ENCODE measurements at places on chromosomes 11 and 22.

DNA sequence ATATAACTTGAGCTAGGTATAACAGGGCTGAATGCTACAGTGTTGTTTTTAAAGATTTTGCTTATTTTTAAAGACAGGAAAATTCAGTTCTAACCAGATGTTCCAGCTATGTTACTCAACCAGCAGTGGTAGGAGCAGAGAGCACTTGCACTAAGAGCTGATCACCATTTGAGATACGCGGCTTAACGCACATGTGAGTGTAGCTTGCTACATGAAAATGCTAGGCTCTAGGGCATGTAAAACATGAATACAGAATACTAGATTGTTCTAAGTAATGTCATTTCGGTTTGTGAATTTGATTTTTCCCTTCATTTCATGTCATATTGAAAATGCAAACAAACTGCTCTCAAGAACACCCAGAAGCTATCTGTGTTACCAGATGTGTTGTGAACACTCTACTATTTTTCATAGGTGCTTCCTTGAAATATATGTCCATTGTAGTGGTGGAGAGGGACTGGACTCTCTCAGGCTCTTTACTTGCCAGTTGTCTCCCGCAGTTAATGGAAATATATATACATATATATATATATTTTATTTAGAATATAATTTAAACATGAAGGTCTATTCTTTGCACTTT is 10.8 kb upstream of the TECTA start:
- no peaks in the 10 kb centered on the region for H3K27me3 ChIP-seq
- no peak overlapping the region for H3K27ac ChIP-seq
- H3K36me3 ChIP-seq: no peaks in the 10 kb centered on the region
- H3K4me1 ChIP-seq: no peaks in the 10 kb centered on the region
- no peak overlapping the region for H3K4me3 ChIP-seq

GRCh38 chr11:117562136-117562535 is 234.5 kb downstream of the CEP164 start:
- DNase-seq: no peak
- H3K4me3 ChIP-seq: no peak overlapping the region
- H3K27me3 ChIP-seq: no peaks in the 10 kb centered on the region
- no peaks in the 10 kb centered on the region for H3K36me3 ChIP-seq
- H3K4me1 ChIP-seq: no peaks in the 10 kb centered on the region
- H3K27ac ChIP-seq: no peak overlapping the region

DNA sequence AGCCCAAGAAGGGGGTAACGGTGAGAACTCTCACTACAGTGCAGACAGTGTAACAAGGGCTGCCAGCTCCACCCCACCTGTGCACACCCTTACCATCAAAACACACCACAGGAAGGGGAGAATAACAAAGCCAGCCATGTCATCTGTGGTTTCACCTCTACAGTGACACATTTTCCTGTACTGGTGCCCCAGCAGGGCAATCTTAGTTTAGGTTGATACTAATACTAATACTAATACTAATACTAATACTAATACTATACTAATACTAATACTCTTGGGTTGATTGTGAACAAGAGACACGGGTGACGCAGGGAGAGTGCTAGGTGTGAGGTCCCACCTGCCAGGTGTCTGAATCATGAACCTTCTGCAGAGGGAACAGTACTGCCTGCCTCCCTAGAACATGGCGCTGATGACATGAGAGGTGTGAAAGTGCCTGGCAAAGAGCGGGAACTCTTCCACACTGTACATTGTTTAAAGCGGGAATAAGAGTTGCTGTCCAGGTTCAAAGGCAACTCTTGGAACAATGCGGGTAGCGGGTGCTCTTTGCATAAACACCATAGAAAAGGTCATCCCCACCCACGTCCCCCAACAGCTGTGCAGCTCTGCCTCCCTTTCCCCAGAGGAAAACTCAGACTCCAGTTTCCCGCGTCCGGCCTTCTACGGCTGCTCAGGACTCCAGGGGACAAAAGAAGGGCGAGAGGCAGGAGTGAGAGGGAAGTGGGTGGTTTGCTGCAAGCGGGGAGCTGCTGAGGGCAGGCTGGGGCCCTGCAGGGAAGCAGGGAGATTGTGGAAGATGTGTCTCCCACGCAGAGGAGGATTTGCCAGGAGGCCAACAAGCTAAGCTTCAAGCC is 25.0 kb upstream of the TMPRSS4 start:
- H3K27me3 ChIP-seq: no peaks in the 10 kb centered on the region
- H3K4me3 ChIP-seq: peak overlapping the region; percentile 44
- peak overlapping the region; percentile 29 for H3K27ac ChIP-seq
- H3K4me1 ChIP-seq: peaks cover 63% of the 10 kb centered on the region

DNA sequence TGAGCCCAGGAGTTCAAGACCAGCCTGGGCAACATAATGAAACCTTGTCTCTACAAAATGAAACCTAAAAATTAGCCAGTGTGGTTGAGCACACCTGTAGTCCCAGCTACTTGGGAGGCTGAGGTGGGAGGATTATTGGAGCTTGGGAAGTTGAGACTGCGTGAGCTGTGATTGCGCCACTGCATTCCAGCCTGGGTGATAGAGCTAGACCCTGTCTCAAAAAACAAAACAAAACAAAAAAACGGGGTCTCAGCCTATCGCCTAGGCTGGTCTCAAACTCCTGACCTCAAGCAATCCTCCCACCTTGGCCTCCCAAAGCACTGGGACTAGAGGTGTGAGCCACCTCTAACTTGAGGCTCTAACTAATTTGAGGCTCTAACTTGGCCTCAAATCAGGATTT is 13.6 kb downstream of the PPIL2 start:
- DNase-seq: no peak
- H3K4me1 ChIP-seq: no peaks in the 10 kb centered on the region
- H3K4me3 ChIP-seq: no peak overlapping the region
- no peaks in the 10 kb centered on the region for H3K27me3 ChIP-seq
- H3K27ac ChIP-seq: no peak overlapping the region
- peaks cover 26% of the 10 kb centered on the region for H3K36me3 ChIP-seq

GRCh38 chr22:47381240-47381639 is 618.8 kb downstream of the TBC1D22A start:
- DNase-seq: no peak
- no peak overlapping the region for H3K4me3 ChIP-seq
- H3K4me1 ChIP-seq: no peaks in the 10 kb centered on the region
- H3K27ac ChIP-seq: no peak overlapping the region
- H3K27me3 ChIP-seq: no peaks in the 10 kb centered on the region
- no peaks in the 10 kb centered on the region for H3K36me3 ChIP-seq

Measured in CD8-positive, alpha-beta memory T cell (primary cell).